ENCODE measurements at places on chromosomes 13 and 19. TPM values are rescaled to one million over a fixed set of nuclear protein-coding genes. Genes with fewer than 3 reads are reported as not detected.

DNA sequence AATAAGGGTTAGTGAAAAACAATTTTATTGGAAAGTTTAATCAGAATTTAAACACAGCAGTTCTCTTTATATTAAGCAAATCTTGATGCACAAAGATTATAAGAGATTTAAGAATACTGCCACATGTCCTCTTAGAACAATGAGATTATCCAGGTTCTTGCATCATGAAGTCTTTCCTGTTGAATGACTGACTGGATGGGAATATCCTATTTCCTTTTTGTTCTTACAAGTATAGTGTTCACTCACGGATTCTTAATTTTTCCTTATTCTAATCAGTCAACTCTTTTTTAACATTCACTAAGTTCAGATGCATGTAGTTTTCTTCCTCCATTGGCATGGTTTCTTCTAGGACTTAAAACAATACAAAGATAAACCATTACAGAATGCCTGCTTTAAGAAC is 10.1 kb downstream of the URI1 start:
- no peak for DNase-seq

DNA sequence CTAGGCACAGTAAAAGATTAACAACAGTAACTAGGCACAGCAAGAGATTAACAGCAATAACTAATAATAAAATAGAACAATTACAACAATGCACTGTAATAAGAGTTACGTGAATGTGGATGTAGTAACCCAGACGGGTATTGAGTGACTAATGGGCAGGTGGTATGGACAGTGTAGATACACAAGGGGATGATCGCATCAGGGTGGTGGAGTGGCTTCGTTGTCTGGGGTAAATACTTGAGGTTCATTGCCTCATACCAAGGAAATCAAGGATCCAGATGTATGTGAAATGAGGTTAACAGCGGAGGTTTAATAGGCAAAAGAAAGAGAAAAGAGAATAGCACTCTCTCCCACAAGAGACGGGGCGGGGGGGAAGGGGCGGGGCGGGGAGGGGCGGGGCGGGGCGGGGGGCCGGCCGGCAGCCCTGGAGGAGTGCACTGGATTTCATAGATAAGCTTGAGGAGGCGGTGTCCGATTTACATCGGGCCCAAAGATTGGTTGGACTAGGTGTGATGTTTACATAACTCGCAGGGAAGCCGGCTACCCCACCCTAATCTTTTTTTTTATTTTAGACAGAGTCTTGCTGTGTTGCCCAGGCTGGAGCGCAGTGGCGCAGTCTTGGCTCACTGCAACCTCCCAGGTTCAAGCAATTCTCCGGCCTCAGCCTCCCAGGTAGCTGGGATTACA is 106.3 kb downstream of the KCTD15 start:
- DNase-seq: no peak

DNA sequence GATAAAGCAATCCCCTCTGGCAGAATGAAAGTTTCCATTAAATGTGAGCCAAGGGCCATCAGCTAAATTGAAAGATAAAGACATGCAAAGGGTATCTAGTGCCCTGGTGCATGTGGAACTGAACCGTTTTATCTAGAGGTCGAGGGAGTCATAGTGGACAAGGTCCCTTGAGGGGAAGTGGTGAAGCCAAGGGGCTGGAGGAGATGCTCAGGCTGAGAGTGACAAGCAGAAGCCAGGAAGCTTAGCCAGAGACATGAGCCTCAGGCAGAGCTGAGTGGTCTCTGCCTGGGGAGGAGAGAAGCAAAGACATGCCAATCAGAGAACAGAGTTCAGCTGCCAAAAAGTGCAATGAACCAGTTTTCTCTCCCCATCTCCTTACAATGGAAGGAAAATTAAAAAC is 68.1 kb upstream of the SLC10A2 start:
- DNase-seq: no peak

DNA sequence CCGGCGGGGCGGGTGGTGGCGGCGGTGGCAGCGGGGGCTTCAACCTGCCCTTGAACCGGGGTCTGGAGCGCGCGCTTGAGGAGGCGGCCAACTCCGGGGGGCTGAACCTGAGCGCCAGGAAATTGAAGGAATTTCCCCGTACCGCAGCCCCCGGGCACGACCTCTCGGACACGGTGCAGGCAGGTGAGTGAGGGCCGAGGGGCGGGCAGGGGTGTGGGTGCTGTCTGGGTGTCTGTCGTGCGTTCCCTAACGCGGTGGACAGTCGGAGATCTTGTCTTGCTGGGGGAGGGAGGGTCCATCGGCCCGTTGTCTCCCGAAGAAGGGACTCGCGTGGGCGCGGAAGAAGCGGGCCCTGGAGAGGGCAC is 533 bp downstream of the LRCH1 start:
- DNase-seq: no peak

DNA sequence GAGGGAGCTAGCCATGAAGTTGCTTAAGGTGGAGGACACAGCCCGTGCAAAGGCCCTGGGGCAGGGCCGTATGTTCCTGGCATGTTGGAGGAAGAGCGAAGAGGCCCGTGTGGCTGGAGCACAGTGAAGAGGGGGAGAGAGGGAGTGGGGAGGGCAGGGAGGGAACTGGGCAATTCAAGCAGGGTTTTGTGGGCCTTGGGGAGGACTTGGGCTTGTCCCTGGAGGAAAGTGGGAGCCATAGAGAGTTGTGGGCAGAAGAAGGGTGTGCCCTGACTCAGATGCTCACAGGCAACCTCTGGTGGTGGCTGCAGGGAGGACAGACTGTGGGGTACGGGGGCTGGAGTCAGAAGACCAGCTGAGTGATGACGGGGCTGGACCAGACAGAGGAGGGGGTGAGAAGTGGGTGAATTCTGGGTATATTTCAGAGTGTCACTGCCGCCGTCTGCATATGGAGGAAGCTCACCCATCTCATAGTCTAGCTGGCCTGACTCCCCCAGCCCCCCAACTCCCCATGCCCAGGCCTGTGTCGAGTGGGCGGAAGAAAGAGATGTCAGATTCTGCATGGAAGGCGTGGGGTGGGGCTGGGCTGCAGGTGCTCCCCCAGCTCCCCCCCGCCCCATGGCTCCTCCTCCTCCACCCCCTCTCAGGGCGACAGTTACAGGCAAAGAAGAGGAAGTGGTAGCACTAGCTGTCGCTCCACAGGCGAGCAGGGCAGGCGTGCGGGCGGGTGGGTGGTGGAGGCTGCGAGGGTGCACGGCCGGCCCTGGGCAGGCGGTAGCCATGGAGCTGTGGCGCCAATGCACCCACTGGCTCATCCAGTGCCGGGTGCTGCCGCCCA is at the start of gene VAV1:
Gene VAV1, plus strand, starts transcription at position 681 of the 838 bp plus-strand sequence. Its CDS starts 100 bp downstream, at position 781.
- peak; percentile 94 for DNase-seq

- no peak for DNase-seq
These were observed 2.1 kb upstream of the ZNF578 start for GRCh38 chr19:52451241-52451640.

- no peak for DNase-seq
These were observed 327.6 kb upstream of the PCDH9 start for GRCh38 chr13:67557642-67558241.

GRCh38 chr13:106230450-106230849 is 305.0 kb downstream of the EFNB2 start:
- DNase-seq: no peak

DNA sequence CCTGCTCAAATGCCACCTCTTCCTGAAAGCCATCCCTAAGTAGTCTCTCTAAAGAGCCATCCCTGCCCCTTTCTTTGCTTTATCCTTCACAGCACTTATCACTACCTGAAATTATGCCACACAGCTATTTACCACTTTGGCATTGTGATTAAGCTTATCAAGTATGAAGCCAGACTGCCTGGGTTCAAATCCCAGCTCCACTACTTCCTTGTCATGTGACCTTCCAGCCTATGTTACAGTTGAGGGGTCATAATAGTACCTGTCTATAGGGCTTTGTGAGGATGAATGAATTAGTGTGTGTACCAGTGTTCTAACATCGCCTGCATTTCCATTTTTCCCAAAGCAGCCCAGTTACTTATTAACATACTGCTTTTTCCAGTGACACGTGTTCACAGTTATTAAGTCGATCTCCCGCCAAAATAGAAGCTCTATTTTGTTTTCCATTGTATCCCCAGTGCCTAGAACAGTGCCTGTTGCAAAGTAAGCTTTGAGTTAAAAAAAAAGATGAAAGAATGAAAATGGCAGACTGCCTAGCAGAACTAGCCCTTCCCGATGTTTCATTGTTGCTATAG is 32.8 kb downstream of the ZSWIM9 start:
- DNase-seq: no peak

- DNase-seq: no peak
These were observed 2.7 kb upstream of the KCNC3 start for GRCh38 chr19:50331994-50332243.

GRCh38 chr19:20912973-20913372 is 10.1 kb upstream of the ZNF85 start:
- DNase-seq: no peak

DNA sequence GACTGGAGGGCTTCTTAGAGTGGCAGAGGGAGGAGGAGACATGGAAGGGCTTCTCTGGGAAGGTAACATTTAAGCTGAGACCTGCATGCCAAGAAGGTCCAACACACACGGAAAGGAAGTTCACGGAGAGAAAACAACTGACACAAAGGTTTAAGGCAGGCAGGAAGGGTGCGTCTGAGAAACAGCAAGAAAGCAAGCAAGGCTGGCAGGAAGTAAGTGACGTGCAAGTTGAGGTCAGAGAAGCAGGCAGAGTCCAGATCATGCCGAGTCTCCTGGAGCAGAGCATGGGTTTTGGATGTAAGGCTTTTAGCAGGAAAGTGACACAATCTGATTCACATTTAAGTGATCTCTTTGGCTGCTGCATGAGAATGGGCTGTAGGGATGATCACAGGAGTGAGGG is 60.5 kb downstream of the ATP7B start:
- no peak for DNase-seq

DNA sequence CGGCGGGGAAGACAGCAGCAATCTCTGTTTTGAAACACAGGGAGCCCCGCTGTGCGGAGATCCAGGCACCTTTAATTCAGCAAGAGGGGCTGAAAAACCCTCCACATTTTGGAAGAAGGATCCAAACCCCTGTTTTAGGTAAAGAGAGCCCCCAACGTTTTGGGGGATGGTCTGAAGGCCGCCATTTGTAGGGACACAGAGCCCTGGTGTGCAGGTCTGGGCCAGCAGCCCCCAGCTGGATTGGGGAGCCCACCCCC is 3.5 kb upstream of the HOOK2 start:
- no peak for DNase-seq

GRCh38 chr19:50790922-50791467 is 780 bp downstream of the ACP4 start:
- DNase-seq: no peak

DNA sequence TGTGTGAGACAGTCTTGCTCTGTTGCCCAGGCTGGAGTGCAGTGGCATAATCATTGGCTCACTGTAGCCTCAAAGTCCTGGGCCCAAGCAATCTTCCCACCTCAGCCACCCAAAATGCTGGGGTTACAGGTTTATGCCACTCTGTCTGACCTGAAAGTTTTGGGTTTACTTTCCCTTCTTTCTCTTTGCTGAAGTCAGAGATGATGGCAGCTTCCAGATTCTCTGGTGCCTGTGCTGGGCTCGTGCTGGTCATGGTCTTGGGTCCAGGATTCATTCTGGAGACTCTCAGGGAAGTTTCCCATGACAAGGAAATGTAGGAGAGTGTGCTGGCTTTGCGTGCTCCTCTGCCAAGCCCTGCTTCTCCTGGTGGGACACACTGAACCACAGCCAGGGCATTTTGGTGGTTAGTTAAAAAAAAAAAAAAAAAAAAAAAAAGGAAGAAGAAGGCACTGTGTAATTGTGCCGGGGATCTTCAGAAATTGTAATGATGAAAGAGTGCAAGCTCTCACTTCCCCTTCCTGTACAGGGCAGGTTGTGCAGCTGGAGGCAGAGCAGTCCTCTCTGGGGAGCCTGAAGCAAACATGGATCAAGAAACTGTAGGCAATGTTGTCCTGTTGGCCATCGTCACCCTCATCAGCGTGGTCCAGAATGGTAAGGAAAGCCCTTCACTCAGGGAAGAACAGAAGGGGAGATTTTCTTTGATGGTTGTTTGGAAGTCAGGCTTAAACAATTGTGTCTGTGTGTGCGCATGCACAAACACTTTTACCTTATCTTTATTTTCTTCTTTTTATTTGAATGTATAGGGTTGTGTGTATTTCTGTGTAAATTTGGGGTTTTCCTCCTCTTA is at the start of gene ALOX5AP:
Gene ALOX5AP, plus strand, starts transcription at position 519 of the 847 bp plus-strand sequence. Its CDS starts 63 bp downstream, at position 582.
- DNase-seq: peak; percentile 86

DNA sequence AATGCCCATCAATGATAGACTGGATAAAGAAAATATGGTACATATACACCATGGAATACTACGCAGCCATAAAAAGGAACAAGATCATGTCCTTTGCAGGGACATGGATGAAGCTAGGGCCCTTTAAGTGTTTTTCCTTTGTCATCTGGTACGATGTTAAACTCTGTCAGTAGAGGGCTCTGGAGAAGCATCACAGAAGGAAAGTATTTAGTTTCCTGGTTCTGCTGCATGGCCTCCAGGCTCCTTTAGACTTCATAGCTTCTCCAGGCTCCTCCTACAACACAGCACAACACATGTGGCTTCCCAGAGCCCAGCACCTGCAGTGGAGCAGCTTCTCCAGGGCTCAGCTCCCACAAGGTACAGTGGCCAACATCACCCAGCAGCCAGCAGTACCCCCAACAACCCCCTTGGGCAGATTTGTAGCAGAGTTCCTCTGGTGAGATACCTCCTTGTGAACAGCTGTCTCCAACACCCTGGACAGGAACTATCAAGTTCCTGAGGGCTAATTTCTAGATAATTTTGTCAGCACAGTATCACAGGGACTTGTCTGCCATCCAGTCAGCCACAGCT is 63.4 kb downstream of the KCTD12 start:
- DNase-seq: no peak

DNA sequence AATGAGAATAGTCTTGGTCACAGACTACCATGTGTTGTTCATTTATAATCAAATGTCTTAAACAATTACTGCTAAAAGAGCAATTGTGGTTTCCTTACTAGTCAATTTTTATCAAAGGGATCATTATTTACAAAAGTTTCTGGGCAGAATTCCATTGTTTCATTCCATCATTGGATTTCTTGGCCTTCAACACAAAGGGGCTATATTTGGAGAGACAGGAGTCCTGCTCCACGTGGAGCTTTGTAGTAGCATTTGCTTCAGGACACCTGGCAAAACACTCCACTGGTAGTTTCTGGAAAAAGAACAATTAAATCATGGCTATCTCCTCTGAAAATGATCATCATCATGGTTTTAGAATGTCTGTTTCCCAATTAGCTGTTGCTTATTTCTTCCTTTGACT is 22.3 kb upstream of the STARD13 start:
- DNase-seq: no peak

GRCh38 chr19:28309070-28309469 is 903.9 kb downstream of the UQCRFS1 start:
- no peak for DNase-seq

DNA sequence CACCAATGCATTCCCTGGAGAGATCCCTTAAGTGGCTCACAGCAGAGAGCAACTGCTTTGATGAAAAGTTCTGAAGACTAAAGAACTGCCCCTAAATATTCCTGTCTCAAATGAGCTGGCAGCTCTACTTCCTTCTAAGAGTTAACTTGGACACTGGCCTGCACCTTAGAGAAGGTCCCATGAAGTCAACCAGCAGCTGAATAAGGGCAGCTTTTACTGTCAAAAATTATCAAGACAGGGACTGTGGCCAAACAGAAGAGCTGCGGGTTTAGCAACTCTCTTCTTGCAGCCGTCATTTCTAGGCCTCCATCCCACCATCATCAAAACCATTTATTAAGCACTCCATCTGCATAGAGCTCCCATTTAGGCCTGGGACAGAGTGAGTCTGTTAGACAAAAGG is 491.1 kb upstream of the TSHZ3 start:
- DNase-seq: no peak

The GPR183 gene
- total RNA-seq: 240 TPM

The ZNF728 gene
- not detected for total RNA-seq

The TEX29 gene
- total RNA-seq: 0.86 TPM

The CCDC169 gene
- total RNA-seq: not detected

The DAND5 gene
- not detected for total RNA-seq

The ELANE gene
- total RNA-seq: not detected

The CATSPERD gene
- total RNA-seq: not detected

The ZNF836 gene
- total RNA-seq: 42.0 TPM

The CDX2 gene
- not detected for total RNA-seq

The FIZ1 gene
- 21.4 TPM for total RNA-seq

The CEACAM20 gene
- not detected for total RNA-seq
